Stimulated activated CD4-positive, alpha-beta T cell treated with anti-CD3 and anti-CD28 coated beads, Interleukin-12 subunit alpha, Interleukin-12 subunit beta, amount 100 ng/mL, for 48 hours (primary cell): ENCODE measurements at places on chromosomes 11 and 22.

- no peak for DNase-seq
These were observed 113.0 kb downstream of the ME3 start for GRCh38 chr11:86559311-86559945.

GRCh38 chr11:8823174-8823742 is 87.7 kb upstream of the AKIP1 start:
- DNase-seq = no peak

GRCh38 chr11:106446302-106446701 is 368.8 kb downstream of the AASDHPPT start:
- no peak for DNase-seq

- no peak for DNase-seq
These were observed 17.2 kb downstream of the SYNGR1 start for GRCh38 chr22:39367035-39367434.

GRCh38 chr11:103894034-103894433 is 142.4 kb upstream of the DDI1 start:
- DNase-seq = no peak

DNA sequence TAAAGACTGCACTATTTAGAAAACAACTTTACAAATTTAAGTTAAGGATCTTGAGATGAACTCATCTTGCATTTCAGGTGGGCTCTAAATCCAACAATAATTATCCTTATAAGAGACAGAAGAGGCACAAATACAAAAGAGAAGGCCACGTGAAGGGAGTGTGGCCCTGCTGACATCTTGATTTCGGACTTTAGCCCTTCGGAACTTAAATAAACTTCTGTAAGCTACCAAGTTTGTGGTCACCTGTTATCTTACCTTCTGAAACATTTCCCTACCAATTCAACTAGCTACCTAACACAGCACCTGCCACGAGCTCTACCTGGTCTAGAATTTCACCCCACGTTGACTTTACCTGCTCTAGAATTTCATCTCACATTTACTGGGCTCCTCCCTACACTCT is 42.9 kb upstream of the ARHGAP32 start:
- no peak for DNase-seq

DNA sequence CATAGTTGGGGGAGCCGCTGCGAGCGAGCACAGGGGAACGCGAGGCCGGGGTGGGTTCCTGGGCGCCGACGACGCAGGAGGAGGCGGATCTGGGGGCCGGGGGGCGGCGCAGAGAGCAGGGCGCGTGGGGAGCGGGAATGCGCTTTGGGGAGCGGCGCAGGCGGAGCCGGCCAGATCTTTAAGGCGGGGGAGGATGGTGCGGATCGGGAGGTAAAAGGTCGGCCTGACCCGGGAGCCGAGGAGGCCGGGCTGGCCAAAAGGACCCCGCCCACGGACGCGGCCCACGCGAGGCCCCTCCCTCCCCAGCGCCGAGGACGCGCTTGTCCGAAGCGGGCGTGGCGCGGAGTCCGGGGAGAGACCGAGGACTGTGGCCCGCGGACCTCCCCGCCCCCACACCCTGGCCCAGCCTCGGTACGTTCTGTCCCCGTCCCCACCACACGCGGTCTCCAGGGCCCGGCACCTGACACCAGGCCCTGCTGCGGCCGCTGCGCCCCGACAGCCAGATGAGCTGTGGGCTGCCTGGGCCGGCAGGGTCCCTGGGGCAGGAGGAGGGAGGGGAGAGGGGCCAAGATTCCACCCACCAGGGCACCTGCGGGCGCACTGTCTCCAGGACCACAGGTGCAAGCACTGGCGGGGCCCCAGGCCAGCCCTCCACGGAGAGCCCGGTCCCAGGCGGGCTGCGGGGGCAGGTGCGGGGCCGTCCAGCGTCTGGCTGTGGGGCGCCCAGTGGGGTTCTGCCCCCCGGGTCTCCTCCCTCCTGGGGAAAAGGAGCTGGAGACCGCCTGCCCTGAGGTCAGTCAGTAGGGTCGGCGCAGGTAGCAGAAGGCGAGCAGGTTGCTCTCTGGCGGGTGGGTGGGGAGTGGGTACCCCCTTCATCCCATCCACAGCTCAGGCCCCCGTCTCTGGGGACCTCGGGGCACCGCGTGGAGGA is 10.9 kb downstream of the PIM3 start:
- DNase-seq = no peak

GRCh38 chr11:59436169-59436568 is at the start of gene OR5A1:
TSS of gene OR5A1 (plus strand) at chr11:59436469. CDS start at chr11:59443169, 6,700 bp downstream.
- DNase-seq = no peak

GRCh38 chr11:37078521-37078920 is 480.5 kb upstream of the RAG2 start:
- no peak for DNase-seq

GRCh38 chr22:31029276-31029675 is 51.8 kb upstream of the SMTN start:
- no peak for DNase-seq

GRCh38 chr11:126502159-126502558 is 146.7 kb downstream of the ST3GAL4 start:
- DNase-seq = no peak

DNA sequence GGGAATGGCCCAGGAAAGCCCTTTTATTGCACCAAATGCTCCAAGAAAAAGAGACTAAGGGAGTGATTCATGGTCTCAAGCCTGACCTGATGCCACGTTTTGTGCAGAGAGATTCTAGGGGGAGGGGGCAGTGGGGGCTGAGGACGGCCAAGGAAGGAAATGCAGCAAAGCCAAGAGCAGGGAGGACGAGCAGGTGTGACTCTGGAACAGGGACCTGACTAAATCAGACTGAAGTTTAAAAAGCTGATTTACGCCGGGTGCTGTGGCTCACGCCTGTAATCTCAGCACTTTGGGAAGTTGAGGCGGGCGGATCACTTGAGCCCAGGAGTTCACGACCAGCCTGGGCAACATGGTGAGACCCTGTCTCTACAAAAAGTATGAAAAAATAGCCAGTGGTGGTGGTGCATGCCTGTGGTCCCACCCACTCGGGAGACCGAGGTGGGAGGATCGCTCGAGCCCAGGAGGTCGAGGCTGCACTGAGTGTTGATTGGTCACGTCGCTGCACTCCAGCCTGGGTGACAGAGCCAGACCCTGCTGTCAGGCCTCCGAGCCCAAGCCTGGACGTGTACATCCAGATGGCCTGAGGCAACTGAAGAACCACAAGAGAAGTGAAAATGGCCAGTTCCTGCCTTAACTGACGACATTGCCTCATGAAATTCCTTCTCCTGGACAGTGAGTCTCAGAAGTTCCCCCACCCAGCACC is 10.8 kb upstream of the IFITM3 start:
- no peak for DNase-seq

- no peak for DNase-seq
These were observed 30.9 kb upstream of the NNMT start for GRCh38 chr11:114265122-114265878.
